Activated CD4-positive, CD25-positive, alpha-beta regulatory T cell treated with anti-CD3 and anti-CD28 coated beads, Interleukin-2, amount 50 U/mL, for 16 hours (primary cell): ENCODE measurements at places on chromosomes 6 and 20.

DNA sequence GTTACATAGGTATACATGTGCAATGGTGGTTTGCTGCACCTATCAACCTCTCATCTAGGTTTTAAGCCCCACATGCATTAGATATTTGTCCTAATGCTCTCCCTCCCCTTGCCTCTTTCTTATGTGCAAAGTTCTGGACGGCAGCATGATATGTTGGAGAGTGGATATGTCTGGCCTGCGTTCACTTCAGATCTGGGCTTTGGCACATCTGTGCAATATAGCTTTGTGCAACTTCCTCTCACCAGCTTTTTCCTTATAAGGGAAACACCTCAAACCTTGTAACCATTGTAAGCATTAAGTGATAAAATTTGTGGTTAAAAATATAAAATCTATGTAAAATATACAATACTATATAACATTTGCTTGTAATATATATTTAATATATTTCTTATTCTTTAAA is 288.0 kb downstream of the PHACTR1 start:
- no peak for DNase-seq

DNA sequence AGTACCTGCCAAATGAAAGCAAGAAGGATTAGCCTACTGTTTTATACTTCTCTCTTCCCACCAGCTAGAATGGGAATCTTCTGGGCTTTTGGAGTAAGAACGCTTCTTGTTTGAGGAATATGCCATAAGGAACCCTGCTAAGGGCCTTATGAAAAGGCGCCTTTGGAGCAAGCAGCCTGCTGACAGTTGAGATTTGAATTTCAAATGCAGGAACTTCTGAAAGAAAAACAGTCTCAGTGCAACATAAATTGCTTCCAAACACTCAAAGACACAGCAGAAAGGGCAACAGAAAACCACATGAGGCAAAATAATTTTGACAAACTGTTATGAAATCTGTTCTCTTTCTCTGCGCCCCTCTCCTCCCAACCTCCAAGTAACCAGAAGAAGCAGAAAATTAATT is 149.4 kb upstream of the B3GAT2 start:
- no peak for DNase-seq

GRCh38 chr20:33431797-33432381 is 11.7 kb downstream of the SNTA1 start:
- no peak for DNase-seq

- DNase-seq, result no peak
These were observed 25.9 kb downstream of the TRAF3IP2 start for GRCh38 chr6:111579816-111580215.
